RWPE1 (cell line): ENCODE measurements at places on chromosomes 16 and 17.

DNA sequence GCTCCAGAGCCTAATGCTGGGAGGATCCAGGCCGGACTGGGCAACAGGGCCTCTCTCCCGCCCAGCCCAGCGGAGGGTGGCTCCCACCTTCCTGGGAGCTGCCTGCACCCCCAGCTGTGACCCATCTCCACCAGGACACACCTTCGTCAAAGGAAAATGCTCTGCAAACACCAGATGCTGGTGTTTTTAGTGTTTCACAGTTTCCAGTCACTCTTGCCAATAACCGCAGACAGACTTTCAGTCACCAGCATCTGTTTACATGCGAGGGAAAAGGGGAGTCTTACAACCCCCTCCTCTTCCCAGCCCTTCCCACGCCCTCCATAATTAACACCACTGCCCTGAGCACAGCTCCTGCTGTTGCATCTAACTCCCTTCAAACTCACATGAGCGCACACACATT is 25.3 kb downstream of the KLHDC4 start:
- no peak for DNase-seq

DNA sequence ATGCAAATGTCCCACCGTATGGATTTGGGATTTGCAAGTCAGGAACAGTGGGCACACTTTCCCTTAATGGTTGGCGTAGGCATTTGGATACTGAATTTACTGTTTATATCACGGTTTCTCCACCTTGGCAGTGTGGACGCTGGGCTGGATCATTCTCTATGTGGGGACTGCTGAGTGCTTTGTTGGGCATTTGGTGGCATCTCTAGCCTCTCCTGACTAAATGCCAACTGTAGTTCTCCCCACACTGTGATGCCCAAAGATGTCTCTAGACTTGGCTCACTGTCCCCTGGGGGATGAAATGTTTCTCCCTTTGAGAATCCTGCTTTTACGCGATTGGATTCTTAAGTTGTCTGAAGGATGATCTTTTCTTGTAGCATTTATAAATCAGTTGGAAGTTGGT is 49.0 kb downstream of the RBFOX1 start:
- DNase-seq: no peak

DNA sequence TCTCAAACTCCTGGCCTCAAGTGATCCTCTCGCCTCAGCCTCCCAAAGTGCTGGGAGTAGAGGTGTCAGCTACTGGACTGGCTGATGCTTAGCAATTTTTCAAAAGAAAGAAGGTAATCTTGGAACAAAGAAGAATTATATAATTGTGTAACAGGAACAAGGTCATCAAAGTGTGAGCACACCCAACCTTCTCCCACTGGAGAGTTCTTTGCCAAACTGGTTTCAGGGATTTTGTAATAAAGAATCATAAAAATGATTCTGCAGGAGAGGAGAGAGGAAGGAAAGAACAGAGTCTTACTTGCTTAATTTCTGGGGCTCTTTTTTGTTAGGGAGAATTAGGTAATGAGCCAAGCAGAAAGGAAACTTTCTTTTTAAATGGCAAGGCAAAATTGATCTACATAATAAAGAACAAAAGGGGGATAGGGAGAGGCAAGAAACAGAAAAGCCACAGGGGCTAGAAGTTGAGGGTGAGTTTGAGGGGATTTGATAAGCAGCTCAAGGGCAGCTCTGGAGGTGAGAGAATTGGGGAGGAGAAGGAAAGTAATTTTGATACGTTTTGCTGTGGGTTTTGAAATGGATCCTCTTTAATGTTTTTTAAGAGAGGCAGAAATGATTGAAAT is 21.3 kb downstream of the CHD9NB start:
- DNase-seq: peak; percentile 31

- no peak for DNase-seq
Observed at GRCh38 chr17:65514541-65514940, 46.9 kb downstream of the AXIN2 start.

GRCh38 chr16:67415872-67416793 is at the start of gene ZDHHC1:
ZDHHC1 (minus strand) TSS chr16:67416477; CDS start chr16:67407775, 8,702 bp downstream.
- peak; percentile 52 for DNase-seq

DNA sequence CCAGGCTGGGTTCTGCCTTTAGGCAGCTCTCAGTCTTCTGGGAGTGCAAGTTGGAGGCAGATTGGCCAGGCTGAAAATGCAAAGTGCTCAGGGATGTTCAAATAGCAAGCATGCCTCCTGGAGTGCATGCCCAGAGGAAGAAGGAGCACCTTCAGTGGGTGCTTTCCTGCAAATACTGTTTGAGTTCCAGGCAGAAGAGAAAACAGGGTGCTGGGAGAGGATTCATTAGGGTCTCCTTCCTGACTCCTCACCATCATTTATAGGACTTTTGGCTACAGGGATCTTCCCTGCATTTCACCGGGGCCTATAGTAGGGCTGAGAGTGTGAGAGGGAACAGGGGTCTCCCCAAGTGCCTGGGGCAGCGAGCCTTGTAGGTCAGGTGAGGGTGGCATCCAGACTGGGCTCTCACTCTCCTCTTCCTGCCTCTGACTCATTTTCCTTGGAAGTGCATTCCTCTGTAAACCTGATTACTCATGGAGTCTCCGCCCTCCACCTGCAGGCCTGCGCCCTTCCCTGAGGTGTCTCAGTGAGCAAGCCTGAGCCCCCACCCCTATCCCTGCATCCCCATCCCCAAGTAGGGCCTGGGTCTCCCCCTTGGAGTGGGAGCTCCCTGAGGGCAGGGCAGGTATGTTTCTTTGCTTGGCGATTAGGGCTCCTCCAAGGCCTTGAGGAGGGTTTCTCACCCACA is 17.1 kb upstream of the TNS4 start:
- peak; percentile 89 for DNase-seq

- DNase-seq: peak; percentile 44
Observed at GRCh38 chr17:8103549-8103948, 14.8 kb downstream of the ALOXE3 start.

- DNase-seq: no peak
Observed at GRCh38 chr17:19720631-19721426, 4.4 kb upstream of the SLC47A2 start.

DNA sequence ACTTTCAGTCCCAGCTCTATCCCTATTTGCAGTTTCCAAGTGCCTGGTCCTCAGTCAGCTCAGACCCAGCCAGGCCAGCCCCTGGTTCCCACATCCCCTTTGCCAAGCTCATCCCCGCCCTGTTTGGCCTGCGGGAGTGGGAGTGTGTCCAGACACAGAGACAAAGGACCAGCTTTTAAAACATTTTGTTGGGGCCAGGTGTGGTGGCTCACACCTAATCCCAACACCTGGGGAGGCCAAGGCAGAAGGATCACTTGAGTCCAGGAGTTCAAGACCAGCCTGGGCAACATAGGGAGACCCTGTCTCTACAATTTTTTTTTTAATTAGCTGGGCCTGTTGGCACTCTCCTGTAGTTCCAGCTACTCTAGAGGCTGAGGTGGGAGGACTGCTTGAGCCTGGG is 1.7 kb downstream of the STH start:
- DNase-seq: no peak

GRCh38 chr17:78563189-78564145 is 13.7 kb downstream of the DNAH17 start:
- DNase-seq: no peak

- peak; percentile 46 for DNase-seq
Observed at GRCh38 chr16:4358831-4359561, 7.9 kb upstream of the PAM16 start.
